ENCODE measurements at places on chromosomes 1 and 21. TPM values are rescaled to one million over a fixed set of nuclear protein-coding genes. Genes with fewer than 3 reads are reported as not detected.

C1orf94 gene
- not detected for total RNA-seq

PTGER3 gene
- total RNA-seq = 0.50 TPM

HPDL gene
- total RNA-seq = 1.4 TPM

SLC35F3 gene
- total RNA-seq = not detected

CSF3R gene
- total RNA-seq = 2.8 TPM

S100A7 gene
- total RNA-seq = not detected

NLRP3 gene
- 0.27 TPM for total RNA-seq

MIXL1 gene
- not detected for total RNA-seq

HUNK gene
- total RNA-seq = 0.10 TPM

CACNA1S gene
- 92.2 TPM for total RNA-seq

KCNA3 gene
- total RNA-seq = 0.56 TPM

KMO gene
- 0.21 TPM for total RNA-seq

CLDN17 gene
- total RNA-seq = not detected

ZSCAN20 gene
- total RNA-seq = 2.8 TPM

NGF gene
- total RNA-seq = 1.4 TPM

AQP10 gene
- total RNA-seq = not detected

EDARADD gene
- not detected for total RNA-seq

TDRD10 gene
- total RNA-seq = 0.84 TPM

IL19 gene
- not detected for total RNA-seq

CD53 gene
- total RNA-seq = 7.5 TPM

SH2D5 gene
- total RNA-seq = 0.27 TPM

SLFNL1 gene
- total RNA-seq = 0.16 TPM

TNNI3K gene
- 0.84 TPM for total RNA-seq

OR10J1 gene
- total RNA-seq = not detected

SCAF4 gene
- total RNA-seq = 23.5 TPM

UBXN10 gene
- 0.24 TPM for total RNA-seq

CR1 gene
- 1.8 TPM for total RNA-seq

PRDM16 gene
- total RNA-seq = 0.57 TPM

TINAGL1 gene
- 42.2 TPM for total RNA-seq

CNKSR1 gene
- total RNA-seq = 54.8 TPM

NTMT2 gene
- not detected for total RNA-seq

B3GALNT2 gene
- total RNA-seq = 33.2 TPM

DNAJC28 gene
- 3.2 TPM for total RNA-seq

DIRAS3 gene
- total RNA-seq = 0.64 TPM

DUSP23 gene
- 30.6 TPM for total RNA-seq

PKNOX1 gene
- 12.1 TPM for total RNA-seq

RPE65 gene
- total RNA-seq = not detected

FCGR1A gene
- 1.6 TPM for total RNA-seq

FRRS1 gene
- total RNA-seq = 2.4 TPM

BMP8B gene
- 0.17 TPM for total RNA-seq

AMY2A gene
- not detected for total RNA-seq

AADACL3 gene
- total RNA-seq = not detected

PROK1 gene
- total RNA-seq = 0.21 TPM

IGFN1 gene
- total RNA-seq = 263 TPM

ARHGEF10L gene
- total RNA-seq = 49.6 TPM

LCK gene
- 0.82 TPM for total RNA-seq

WDR64 gene
- not detected for total RNA-seq
